ENCODE measurements at places on chromosomes 6 and 20. TPM values are rescaled to one million over a fixed set of nuclear protein-coding genes. Genes with fewer than 3 reads are reported as not detected.

Gene POM121L2
- total RNA-seq, result not detected

Gene ZC3H12D
- 72.2 TPM for total RNA-seq

Gene SYCP2
- total RNA-seq, result 2.1 TPM

- no peak for DNase-seq
- H3K27me3 ChIP-seq, result no peaks in the 10 kb centered on the region
- H3K4me3 ChIP-seq, result no peak overlapping the region
- H3K4me1 ChIP-seq, result no peaks in the 10 kb centered on the region
- H3K27ac ChIP-seq, result no peak overlapping the region
Observed at GRCh38 chr6:44478158-44478557, 90.7 kb downstream of the CDC5L start.

GRCh38 chr6:21999741-22000140 lies 297.1 kb downstream of the PRL start:
- H3K27me3 ChIP-seq, result peaks cover 4% of the 10 kb centered on the region
- DNase-seq, result no peak
- H3K36me3 ChIP-seq, result no peaks in the 10 kb centered on the region
- no peak overlapping the region for H3K27ac ChIP-seq
- H3K4me3 ChIP-seq, result no peak overlapping the region

DNA sequence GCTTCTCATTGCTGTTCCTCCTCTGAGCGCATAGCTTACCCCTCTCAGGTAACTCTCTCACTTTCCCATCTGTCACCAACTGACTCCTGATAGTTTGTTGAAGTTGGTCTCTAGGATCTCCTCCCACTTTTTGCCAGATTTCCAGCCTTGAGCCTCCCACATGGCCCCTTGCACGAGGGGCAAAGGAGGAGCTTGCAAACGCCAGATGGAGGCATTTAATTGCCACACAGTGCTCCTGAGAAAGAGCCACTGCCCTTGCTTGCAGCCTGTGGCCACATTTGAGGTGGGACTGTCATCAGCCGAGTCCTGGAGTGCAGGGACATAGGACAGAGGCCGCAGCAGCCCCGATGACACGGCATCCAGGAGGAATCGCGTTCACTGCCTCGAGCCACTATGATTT lies 348.7 kb downstream of the SMOC2 start:
- no peaks in the 10 kb centered on the region for H3K4me1 ChIP-seq
- DNase-seq, result no peak
- no peak overlapping the region for H3K27ac ChIP-seq
- H3K36me3 ChIP-seq, result no peaks in the 10 kb centered on the region
- H3K4me3 ChIP-seq, result no peak overlapping the region
- H3K27me3 ChIP-seq, result peaks cover 2% of the 10 kb centered on the region

DNA sequence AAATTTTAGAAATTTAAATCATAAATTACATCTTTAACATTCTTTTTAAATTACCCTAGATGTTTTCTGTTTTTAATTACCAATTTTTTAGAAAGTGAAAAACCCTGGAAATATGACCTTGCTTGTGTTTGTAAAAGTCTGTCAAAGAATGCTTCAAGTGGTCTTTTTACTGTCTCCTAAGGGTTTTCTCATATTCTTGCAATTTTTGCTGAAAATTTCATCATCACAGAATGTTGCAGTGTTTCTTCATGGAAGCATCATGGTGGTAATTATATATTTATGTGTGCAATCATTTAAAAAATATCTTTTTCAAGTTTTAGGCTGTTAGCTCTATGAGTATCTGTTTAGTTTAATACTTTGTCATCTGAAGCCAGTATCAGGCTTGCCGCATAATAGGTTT lies 178.2 kb downstream of the HDGFL1 start:
- no peak for DNase-seq
- H3K36me3 ChIP-seq, result no peaks in the 10 kb centered on the region
- H3K4me3 ChIP-seq, result no peak overlapping the region
- no peak overlapping the region for H3K27ac ChIP-seq
- H3K27me3 ChIP-seq, result no peaks in the 10 kb centered on the region

DNA sequence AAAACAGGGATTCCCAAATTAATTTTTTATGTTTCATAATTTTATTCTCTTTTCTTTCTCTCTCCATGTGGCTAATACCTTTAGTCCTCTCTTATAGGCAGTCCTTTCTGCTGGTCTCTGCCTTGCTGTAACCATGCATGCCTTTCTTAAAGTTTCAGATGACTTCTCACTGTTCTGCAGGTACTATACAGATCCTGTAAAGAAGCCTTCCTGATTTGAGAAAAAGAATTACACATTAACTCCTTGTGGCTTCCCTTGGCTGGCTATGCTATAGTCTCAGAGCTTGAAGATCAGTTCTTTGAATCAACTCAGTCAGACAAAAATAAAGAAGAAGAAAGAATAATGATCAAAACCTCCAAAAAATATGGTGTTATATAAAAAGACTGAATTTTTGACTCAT lies 7.3 kb upstream of the GPR63 start:
- H3K4me1 ChIP-seq, result no peaks in the 10 kb centered on the region
- H3K36me3 ChIP-seq, result no peaks in the 10 kb centered on the region
- no peak overlapping the region for H3K27ac ChIP-seq
- no peak overlapping the region for H3K4me3 ChIP-seq
- peaks cover 13% of the 10 kb centered on the region for H3K27me3 ChIP-seq

Measured in activated CD4-positive, alpha-beta T cell treated with anti-CD3 and anti-CD28 coated beads for 36 hours (primary cell).